ENCODE measurements at places on chromosomes 13 and 19.

GRCh38 chr13:45105895-45106294 lies 14.4 kb upstream of the GTF2F2 start:
- no peak for DNase-seq

- DNase-seq, result no peak
Observed at GRCh38 chr13:42279986-42280385, 8.0 kb downstream of the AKAP11 start.

DNA sequence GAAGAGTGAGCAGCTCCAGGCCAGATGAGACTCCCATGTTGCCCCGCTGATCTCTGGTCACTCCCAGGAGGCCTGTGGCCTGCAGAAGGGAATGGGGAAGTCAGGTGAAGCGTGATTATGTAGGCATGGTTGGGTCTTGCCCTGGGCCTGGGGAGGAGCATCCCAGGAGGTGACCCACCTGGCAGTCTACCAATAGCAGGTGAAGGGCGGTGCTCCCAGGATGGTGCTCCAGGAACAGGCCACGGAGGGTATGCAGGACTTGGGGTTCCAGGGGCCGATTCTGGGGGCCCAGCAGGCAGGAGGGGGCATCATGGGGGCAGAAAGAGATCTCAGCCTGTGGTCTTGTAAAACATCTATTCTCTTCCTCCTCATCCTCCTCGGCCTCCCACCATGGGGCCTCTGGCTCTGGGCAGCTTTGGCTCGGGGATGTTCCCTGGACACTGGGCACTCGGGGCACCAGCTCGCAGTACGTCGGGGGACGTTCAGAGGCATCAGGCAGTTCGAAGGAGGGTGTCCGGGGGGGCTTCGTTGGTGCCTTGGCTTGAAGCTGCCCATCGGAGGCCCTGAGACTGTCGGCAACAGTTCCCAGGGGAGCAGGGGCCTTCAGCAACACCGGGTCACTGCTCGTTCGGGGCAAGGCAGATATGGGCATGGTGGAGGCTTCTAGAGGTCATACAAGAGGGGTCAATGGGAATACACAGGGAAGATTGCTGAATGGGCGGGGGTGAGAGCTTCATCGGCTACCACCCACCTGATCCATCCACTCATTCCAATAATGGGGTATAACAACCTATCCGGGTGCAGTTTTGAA lies 12.4 kb downstream of the SH2D3A start:
- no peak for DNase-seq

- DNase-seq, result no peak
Observed at GRCh38 chr13:112576191-112576590, 11.8 kb downstream of the TUBGCP3 start.

DNA sequence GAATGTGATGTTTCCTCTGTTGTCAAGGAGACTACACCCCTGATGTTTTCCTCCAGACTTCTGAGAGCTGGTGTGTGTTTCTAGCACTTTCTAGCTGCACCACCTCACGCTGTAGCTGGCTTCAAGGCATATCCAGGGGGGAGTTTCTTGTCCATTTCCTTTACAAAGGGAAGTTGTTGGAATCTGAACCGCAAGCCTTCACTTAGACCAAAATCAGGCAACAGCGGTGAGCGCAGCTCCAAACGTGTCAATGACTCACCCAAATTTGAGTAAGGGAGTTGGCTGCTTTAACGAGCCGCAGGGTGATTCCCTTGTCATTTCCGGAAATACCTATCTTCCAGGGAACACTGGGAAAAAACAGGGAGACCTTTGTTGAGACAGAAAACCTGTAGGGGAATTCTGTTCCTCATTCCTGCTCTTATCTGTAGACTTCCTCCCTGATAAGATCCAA lies 2.5 kb downstream of the LDLR start:
- DNase-seq, result peak; percentile 40

GRCh38 chr19:19171821-19172532 lies 1.9 kb upstream of the MEF2B start:
- no peak for DNase-seq

GRCh38 chr13:53105890-53106289 lies 77.3 kb downstream of the OLFM4 start:
- no peak for DNase-seq

DNA sequence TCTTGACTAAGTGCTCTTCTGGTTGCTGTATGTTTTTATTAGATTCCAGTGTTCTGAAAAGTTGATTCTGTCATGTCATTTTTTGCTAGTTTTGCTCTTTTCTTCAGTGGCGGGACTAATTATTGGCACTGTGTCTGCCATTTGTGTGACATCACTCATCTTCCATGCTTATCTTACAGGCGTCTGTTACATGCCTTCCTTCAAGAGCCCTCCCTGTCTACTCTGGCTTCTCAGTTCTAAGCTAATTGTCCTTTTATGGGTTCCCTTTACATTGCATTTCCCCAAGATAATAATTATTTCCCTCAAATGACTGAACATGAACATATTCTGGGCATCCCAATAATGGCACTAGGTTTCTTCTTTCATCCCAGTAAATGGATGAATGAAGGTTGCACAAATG lies 459.1 kb downstream of the DCT start:
- DNase-seq, result no peak

- DNase-seq, result no peak
Observed at GRCh38 chr13:92221916-92222315, 823.5 kb downstream of the GPC5 start.

- DNase-seq, result no peak
Observed at GRCh38 chr19:55384131-55384919, at the start of gene TMEM238. TSS of gene TMEM238 (minus strand) at chr19:55384292. CDS start at chr19:55384259, 33 bp downstream.

DNA sequence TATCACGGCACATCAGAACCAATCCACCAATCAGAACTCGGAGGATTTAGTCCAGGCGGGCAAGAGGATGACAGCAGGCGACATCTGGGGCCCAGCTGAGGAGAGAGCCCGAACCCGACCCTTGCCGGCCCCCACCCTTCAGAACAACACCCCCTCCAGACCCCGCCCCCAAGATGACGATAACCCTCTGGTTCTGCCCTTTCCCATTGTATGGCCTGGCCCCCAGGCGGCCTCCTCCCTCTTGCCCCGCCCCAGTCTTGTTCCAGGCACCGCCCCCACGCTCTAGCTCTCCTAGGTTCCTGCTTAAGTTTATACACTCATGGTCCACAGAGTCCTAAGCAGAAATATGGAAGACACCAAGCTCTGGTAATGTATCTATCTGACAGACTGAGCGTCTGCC lies 2.8 kb upstream of the ZNF83 start:
- no peak for DNase-seq

- no peak for DNase-seq
Observed at GRCh38 chr13:77548095-77548494, 12.6 kb downstream of the SCEL start.

- no peak for DNase-seq
Observed at GRCh38 chr19:18274219-18274780, at the start of gene IQCN. TSS of gene IQCN (minus strand) at chr19:18274452. CDS start at chr19:18269478, 4,974 bp downstream.

DNA sequence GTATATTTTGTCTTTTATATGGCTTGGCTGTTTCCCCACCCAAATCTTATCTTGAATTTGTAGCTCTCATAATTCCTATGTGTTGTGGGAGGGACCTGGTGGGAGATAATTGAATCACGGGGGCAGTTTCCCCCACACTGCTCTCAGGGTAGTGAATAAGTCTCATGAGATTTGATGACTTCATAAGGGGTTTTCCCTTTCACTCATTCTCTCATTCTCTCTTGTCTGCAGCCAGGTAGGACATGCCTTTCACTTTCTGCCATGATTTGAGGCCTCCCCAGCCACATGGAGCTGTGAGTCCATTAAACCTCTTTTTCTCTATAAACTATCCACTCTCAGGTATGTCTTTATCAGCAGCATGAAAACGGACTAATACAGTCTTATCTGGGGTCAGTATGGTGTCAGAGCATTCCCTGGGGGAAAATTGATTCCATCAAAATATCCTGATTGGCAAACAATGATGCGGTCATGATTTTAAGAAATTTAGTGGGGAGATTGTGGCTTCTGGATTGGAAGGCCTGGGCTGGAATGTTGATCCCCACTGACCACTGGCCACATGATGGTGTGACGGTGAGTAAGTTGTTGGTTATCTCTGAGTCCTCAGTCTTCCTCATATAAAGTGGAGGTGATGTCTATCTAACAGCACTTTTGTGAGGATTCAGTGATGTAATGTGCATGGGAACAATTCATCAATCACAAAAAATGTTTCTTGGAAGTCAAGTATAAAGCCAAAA lies 27.5 kb upstream of the ANKRD10 start:
- DNase-seq, result no peak

- DNase-seq, result no peak
Observed at GRCh38 chr13:24212674-24213073, 52.2 kb downstream of the SPATA13 start.

GRCh38 chr13:61728471-61728870 lies 312.8 kb upstream of the PCDH20 start:
- no peak for DNase-seq

GRCh38 chr19:41588497-41589209 lies 12.7 kb downstream of the CEACAM21 start:
- DNase-seq, result no peak

DNA sequence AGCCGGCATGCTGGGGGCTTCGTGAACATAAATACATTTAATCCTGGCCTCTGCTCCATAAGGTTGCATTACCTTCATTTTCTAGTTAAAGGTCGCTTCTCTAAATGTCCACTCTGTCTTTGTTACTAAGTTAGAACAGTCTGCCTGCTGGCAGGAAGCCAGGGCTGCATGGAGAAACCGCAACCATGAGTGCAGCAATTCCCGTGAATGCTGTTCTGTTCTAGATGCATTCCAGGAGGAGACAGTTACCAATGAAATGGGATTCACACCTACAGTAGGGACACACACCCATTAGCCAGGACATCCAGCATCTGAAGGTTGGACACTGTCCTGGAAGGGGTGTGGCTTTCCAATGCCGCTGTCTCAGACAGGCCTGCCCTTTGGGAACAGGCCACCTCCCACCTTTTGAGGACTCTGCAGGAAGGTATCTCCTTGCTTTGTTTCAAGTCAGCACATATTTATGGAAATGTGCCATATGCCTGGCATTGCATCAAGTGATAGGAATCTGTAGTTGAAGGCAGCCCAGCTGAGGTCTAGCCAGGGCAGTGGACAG lies 129.7 kb downstream of the SLC7A1 start:
- no peak for DNase-seq

- no peak for DNase-seq
Observed at GRCh38 chr19:17841371-17841809, 6.4 kb downstream of the JAK3 start.

- DNase-seq, result no peak
Observed at GRCh38 chr13:90968166-90968904, 379.2 kb upstream of the MIR17HG start.

- DNase-seq, result no peak
Observed at GRCh38 chr13:27011661-27012060, 159.9 kb downstream of the USP12 start.

- DNase-seq, result no peak
Observed at GRCh38 chr19:18515959-18516358, 5.9 kb downstream of the ELL start.

DNA sequence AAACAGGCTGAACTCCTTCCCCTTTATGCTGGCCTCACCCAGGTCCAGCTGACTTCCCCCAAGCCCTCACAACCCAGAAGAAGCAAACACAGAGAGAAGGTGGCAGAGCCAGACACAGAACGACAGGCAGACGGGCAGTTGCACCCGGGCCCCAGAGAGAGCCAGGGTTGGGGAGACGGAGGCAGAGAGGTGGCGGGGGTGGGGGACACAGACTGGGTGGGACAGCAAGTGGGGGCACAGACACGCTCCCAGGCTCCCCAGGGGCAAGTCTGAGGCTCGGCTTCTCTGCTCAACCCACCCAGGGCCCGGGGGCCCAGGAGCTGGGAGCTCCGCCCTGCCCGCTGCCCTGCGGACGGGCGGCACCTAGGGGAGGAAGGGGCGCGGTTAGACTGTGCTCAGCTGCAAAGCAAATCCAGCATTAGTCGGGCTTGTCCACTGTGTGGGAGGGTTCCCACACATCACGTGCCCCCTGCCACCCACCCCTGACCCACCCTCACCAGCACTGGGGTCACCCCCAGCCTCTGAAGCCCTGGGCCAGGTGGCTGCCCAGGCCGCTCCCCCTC lies 31.3 kb upstream of the ASF1B start:
- DNase-seq, result no peak

GRCh38 chr19:11767633-11768133 lies 883 bp downstream of the ZNF441 start:
- DNase-seq, result no peak

DNA sequence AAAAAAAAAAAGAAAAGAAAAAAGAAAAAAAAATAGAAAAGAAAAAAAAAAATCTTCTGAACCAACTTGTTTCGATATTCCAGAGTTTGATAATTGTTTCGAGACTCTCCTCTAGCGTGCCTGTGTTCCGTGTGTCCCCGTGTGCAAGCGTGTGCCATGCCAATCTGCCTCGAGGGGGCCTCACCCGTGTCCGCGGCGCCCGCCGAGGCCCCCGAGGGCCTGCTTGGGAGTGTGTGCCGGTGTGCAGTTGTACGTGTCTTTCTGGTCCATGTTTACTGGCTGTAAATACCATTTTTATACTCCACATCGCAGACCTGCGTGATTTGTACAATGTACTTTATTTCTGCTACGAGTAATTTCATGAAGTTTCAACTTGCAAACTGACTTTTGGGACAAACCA lies 69.9 kb upstream of the NFIC start:
- DNase-seq, result no peak

- no peak for DNase-seq
Observed at GRCh38 chr13:58806401-58806800, 1174.9 kb downstream of the PCDH17 start.

GRCh38 chr13:109454167-109454917 lies 332.0 kb downstream of the IRS2 start:
- no peak for DNase-seq

DNA sequence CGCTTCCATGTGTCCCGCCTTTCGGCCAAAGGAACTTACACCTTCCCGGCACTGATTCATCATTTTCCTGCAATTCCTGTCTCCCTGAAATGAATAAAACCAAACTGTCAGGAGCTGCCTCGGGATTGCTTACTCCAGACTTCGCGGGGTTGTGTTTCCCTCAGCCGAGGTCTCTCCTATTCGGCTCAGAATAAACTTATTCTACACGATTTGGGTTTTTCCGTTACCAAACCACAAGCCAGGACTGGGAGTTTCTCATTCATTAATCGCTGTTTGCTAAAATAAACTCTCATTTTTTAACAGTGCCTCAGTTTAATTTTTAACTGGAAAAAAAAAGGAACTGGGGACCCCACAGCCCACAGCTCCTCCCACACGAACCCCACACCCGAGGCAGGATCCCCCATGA lies 667 bp downstream of the ZNF878 start:
- no peak for DNase-seq

DNA sequence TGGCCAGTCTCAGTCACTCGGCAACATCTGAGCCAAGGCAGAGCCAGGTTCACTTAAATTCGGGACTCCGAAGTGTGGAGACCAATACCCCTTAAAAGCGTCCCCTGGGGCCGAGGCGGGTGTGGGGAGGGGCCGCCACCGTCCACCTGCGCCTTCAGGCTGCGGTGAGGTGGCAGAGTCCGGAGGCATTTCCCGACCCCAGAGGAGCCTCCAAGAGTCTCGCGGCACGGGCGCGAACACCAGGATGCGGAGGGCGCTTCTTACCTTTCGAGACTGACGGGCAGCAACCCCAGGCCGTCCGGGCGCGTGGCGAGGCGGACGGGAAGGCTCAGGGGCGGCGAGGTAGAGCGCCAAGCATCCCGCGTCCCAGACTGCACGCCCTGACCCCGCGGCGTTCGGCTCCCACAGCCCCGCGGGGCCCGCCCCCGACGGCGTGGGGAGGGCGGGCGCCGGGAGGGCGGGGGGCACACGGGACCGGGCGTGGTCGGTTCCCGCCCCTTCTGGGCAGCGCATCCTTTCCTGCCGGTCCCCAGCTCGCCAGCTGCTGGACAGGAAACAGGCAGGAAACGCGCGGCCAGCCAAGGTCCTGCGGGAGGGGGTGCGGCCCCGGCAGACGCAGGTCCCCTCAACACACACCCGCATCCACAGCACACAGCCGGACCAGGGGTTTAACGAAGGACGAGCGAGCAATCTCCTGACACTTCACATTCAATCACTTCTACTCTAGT lies at the start of gene THSD1:
THSD1 (minus strand) TSS at position 406 of the 728 bp plus-strand sequence. CDS start 3,572 bp downstream, outside the sequence.
- DNase-seq, result no peak

GRCh38 chr19:5128251-5128935 lies 159.5 kb downstream of the KDM4B start:
- no peak for DNase-seq

Data from stimulated activated CD8-positive, alpha-beta memory T cell treated with anti-CD3 and anti-CD28 coated beads, Interleukin-4, amount 100 ng/mL, for 4 hours (primary cell).